ENCODE measurements at places on chromosomes 4 and X.
A peak's percentile ranks its signal among the peaks of the same experiment; 100 is the strongest.

DNA sequence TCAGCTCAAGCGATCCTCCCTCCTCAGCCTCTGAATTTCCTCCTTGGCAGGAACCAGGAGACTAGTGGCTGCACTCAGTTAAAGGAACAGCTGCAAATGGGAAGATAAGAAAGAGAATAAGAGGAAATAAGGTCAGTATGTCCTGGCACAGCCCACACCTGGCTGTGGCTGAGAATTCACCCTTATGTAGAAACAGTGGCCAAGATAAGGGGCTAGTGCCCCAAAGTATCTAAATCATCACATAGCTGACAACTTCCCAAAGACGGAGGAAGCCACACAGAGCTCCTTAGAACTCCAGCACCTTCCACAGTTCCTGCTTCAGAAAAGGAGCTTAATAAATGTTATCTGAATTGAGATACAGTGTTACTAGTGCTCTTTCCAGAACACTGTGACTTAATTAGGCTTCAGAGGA is 2.3 kb upstream of the CHIC2 start:
- peaks cover 3% of the 10 kb centered on the region for H3K27me3 ChIP-seq
- H3K36me3 ChIP-seq = peaks cover 5% of the 10 kb centered on the region
- H3K4me1 ChIP-seq = peaks cover 22% of the 10 kb centered on the region

- peaks cover 43% of the 10 kb centered on the region for H3K27me3 ChIP-seq
- no peak overlapping the region for H3K27ac ChIP-seq
- no peaks in the 10 kb centered on the region for H3K36me3 ChIP-seq
These were observed 151.9 kb upstream of the ANK2 start for GRCh38 chr4:112897543-112897942.

- H3K4me1 ChIP-seq = no peaks in the 10 kb centered on the region
- H3K36me3 ChIP-seq = no peaks in the 10 kb centered on the region
- H3K27ac ChIP-seq = no peak overlapping the region
These were observed 115.9 kb downstream of the MAML3 start for GRCh38 chr4:140038031-140038533.

- peaks cover 58% of the 10 kb centered on the region for H3K4me1 ChIP-seq
- peak overlapping the region; percentile 44 for H3K4me3 ChIP-seq
These were observed 515.7 kb downstream of the RPA4 start for GRCh38 chrX:97399400-97399799.

DNA sequence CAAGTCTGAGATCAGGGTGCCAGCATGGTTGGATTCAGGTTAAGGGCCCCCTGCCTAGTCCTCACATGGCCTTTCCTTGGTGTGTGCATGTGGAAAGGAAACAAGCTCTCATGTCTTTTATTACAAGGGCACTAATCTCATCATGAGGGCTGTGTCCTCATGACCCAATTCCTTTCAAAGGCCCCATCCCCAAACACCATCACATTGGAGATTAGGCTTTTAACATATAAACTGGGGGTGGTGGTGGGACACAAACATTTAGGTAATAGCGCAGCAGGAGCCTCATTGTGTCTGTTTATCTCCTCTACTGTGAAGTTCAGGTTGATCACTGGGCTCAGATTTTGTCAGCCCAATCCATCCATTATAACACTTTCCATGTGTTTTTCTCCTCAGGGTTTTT is 41.0 kb downstream of the BEX3 start:
- peaks cover 5% of the 10 kb centered on the region for H3K4me1 ChIP-seq
- no peak for DNase-seq
- H3K4me3 ChIP-seq = no peak overlapping the region
- H3K27me3 ChIP-seq = no peaks in the 10 kb centered on the region
- no peak overlapping the region for H3K27ac ChIP-seq

- no peaks in the 10 kb centered on the region for H3K4me1 ChIP-seq
- no peak overlapping the region for H3K27ac ChIP-seq
- no peaks in the 10 kb centered on the region for H3K27me3 ChIP-seq
- no peak overlapping the region for H3K4me3 ChIP-seq
- no peak for DNase-seq
- no peaks in the 10 kb centered on the region for H3K36me3 ChIP-seq
These were observed 882.9 kb upstream of the SLIT2 start for GRCh38 chr4:19368800-19369199.
